Transverse colon (tissue), 4 donors: ENCODE measurements at places on chromosomes 3 and 15. TPM values are rescaled to one million over a fixed set of nuclear protein-coding genes. Genes with fewer than 3 reads are reported as not detected.
A peak's percentile ranks its signal among the peaks of the same experiment; 100 is the strongest.

DNA sequence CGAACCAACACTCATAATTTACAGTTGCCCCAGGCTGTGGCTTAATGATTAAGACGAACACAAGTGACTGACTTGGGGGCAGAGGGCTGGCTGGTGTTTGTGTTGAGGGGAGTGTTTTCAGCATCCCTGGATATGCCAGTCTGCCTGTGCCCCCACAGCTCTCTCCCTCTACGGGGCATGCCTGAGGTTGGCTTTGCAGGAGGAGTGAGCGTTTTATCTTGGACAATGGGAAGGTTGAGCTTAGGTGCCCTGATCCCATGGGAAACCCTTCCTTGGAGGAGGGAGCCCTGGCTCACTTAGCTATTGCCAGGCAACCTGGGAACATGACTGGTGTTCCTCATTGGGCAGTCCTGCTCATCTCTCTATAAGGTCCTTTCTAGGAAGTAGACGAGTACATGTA, 17.6 kb downstream of the FAM107A start:
- no peak overlapping the region for H3K4me3 ChIP-seq
- peaks cover 6% of the 10 kb centered on the region for H3K4me1 ChIP-seq
- no peak overlapping the region for H3K27ac ChIP-seq
- H3K36me3 ChIP-seq: no peaks in the 10 kb centered on the region
- no peak for DNase-seq
- H3K27me3 ChIP-seq: no peaks in the 10 kb centered on the region

The CP gene
- total RNA-seq: not detected

GRCh38 chr3:158801201-158801600, 653 bp upstream of the MFSD1 start:
- H3K4me1 ChIP-seq: peaks cover 9% of the 10 kb centered on the region
- peak overlapping the region; percentile 90 for H3K27ac ChIP-seq
- no peaks in the 10 kb centered on the region for H3K27me3 ChIP-seq

DNA sequence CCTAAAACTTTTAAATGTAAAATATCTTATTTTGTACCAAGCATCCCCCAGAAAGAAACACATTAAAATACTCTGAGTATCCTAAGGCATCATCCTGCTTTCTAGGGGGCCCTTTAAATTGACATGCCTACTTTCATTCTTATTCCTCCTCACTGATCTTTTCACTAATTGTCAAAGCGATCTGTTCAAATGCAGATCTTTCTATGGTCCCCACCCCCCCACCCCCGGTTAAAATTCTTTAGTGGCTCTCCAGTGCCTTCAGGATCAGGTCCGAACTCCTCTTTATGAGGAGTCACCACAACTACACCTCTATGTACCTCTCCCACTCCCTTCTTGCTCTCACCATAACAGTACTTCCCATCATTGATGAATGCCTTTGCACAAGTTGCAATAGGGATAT, 19.2 kb upstream of the TFDP2 start:
- no peak for DNase-seq
- no peaks in the 10 kb centered on the region for H3K27me3 ChIP-seq
- no peak overlapping the region for H3K27ac ChIP-seq
- peaks cover 42% of the 10 kb centered on the region for H3K36me3 ChIP-seq
- H3K4me3 ChIP-seq: no peak overlapping the region
- no peaks in the 10 kb centered on the region for H3K4me1 ChIP-seq

DNA sequence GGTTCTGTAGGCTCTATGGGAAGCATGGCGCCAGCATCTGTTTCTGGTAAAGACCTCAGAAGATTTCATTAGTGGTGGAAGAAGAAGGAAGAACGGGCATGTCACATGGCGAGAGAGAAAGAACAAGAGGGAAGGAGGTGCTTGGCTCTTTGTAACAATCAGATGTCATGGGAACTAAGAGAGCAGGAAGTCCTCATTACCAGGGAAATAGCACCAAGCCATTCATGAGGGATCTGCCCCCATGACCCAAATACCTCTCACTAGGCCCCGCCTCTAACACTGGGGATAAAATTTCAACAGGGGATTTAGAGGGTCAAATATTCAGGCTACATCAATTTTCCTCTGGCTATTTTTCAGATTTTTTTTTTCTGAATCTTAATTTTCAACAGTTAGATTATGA, 954.3 kb downstream of the SQOR start:
- no peaks in the 10 kb centered on the region for H3K27me3 ChIP-seq
- no peaks in the 10 kb centered on the region for H3K36me3 ChIP-seq
- H3K4me3 ChIP-seq: no peak overlapping the region
- no peak for DNase-seq
- no peak overlapping the region for H3K27ac ChIP-seq
- H3K4me1 ChIP-seq: no peaks in the 10 kb centered on the region

- peaks cover 6% of the 10 kb centered on the region for H3K4me1 ChIP-seq
- no peaks in the 10 kb centered on the region for H3K27me3 ChIP-seq
- H3K4me3 ChIP-seq: peak within 1 kb of the TSS; percentile 83
- H3K36me3 ChIP-seq: no peaks in the 10 kb centered on the region
- H3K27ac ChIP-seq: peak within 1 kb of the TSS; percentile 94
Observed at GRCh38 chr15:39580485-39581241, at the start of gene THBS1. TSS of gene THBS1 (plus strand) at chr15:39581079. CDS start at chr15:39581858, 779 bp downstream.

DNA sequence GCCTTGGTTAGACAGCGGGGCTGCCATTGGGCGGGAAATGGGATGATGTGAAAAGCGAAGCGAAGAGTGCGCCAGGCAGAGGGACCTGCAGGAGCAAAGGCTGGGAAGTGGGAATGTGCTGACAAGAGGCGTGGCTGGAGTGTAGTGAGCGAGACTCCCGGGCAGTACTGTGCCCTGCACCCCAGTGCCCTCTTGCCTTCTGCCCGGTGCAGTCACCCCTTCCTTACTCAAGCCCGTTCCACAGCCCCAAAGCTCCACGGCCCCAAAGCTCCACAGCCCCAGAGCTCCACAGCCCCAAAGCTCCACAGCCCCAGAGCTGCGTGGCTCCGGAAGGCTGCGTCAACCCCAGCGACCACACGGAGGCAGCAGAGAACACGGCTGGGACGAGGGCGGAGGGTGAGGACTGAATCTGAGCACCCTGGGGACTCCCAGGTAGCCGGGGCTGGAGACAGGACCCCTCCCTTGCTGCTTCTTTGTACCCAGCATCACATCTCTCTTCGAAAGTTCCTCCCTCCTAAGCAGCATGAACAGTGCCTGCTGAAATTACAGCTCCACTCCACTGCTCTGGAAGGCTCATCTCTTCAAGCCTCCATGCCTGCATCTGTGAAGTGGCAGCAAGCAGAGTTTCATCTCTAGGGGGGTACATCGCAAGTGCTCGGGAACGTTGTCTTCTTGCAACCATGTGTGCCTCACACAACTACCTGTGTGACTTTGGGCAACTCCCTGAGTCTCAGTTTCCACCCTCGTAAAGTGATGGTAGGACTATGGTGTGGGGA, 108.9 kb downstream of the FBLN2 start:
- H3K36me3 ChIP-seq: no peaks in the 10 kb centered on the region
- H3K27ac ChIP-seq: no peak overlapping the region
- H3K27me3 ChIP-seq: peaks cover 48% of the 10 kb centered on the region
- H3K4me3 ChIP-seq: no peak overlapping the region
- no peaks in the 10 kb centered on the region for H3K4me1 ChIP-seq
- DNase-seq: peak; percentile 32
